Occipital lobe (tissue), 3 donors: ENCODE measurements at places on chromosomes 3 and 15. TPM values are rescaled to one million over a fixed set of nuclear protein-coding genes. Genes with fewer than 3 reads are reported as not detected.

- DNase-seq, result no peak
Measured at GRCh38 chr15:63712828-63713520, 115.8 kb downstream of the FBXL22 start.

- no peak for DNase-seq
Measured at GRCh38 chr3:58346368-58346767, 13.7 kb downstream of the PXK start.

DNA sequence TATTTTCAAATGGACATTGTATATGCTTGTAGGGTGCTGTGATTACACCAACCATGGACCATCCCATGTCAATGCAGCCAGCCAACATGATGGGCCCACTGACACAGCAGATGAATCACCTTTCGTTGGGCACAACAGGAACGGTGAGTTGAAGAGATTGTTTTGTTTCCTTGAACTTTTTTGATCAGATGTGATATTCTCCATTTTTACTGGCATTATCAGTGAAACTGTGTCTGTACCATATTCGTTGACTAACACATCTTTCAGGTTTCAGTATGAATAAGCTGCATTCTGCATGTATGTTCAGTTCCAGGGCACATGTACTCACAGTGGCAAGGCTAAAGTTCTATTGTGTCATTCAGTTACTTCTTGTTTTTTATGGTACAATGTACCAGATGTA is 655.2 kb downstream of the RBMS3 start:
- DNase-seq, result no peak

DNA sequence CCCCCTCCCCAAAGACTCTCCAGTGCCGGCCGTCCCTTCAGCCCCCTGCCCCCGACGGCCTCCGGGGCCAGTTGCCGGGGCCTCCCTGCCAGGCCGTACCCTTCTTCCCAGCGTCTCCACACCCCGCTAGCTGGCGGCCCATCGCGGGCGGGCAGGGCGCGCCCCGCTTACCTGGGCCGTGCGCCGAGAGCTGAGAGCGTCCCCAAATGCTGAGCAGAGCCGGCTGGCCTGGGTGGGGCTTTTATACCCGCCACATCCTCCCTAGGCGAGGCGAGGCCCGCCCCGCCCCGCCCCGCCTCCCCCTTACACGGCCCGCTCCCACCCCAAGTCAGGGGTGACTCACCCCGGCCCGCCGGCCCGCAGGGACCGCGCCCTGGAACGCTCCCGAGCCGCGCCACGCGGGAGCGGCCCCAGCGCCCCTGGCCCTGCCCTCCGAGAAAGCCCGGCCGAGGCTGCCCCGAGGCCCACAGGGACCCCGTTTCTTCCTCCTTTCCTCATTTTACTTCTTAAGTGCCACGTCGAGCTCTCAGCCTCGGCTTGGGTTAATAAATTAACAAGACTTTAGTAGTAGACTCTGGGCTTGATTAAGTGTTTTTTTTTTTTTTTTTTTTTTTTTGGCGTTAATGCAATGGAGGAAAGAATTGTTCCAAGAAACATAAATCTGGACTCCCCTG is at the start of gene ANXA2:
Gene ANXA2 (minus strand): TSS at position 215 of the 674 bp plus-strand sequence. CDS start 11,911 bp downstream, outside the sequence.
- no peak for DNase-seq

GRCh38 chr3:150144191-150144708 is 173.6 kb upstream of the PFN2 start:
- DNase-seq, result no peak

DNA sequence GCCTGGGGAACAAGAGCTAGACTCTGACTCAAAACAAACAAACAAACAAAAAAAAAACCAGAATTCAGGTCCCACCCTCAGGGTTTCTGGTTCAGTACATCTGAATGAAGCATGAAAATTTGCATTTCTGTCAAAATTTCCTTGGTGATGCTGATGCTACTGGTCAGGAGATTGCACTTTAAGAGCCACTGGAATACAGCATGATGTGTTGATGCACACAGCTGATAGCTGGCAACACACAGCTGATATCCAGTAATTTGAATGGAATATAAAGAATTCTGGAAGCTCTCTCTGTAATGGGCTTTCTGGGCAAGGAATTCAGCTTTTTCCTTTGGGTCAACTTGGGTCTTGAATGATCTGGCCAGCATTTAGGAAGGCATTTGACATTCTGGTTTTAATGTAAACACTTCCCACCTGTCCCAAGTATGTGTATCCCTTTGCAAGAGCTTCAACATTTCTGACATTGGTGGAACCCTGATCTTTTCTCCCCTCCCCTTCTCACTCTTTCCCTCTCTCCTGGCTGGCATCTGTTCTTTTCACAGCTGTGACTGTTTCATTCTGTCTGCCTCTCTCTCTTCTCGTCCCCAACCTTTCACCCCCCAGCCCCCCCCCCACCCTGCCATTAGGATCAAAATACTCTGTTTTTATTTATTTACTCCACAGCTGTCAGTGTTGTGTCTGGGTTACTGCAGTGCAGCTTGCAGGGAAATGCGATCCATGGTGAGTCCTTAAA is 189.5 kb downstream of the TPRG1 start:
- DNase-seq, result no peak

- no peak for DNase-seq
Measured at GRCh38 chr15:90451053-90451850, 63.2 kb downstream of the IQGAP1 start.

GRCh38 chr3:120419797-120420196 is 31.0 kb downstream of the FSTL1 start:
- DNase-seq, result peak; percentile 15

DNA sequence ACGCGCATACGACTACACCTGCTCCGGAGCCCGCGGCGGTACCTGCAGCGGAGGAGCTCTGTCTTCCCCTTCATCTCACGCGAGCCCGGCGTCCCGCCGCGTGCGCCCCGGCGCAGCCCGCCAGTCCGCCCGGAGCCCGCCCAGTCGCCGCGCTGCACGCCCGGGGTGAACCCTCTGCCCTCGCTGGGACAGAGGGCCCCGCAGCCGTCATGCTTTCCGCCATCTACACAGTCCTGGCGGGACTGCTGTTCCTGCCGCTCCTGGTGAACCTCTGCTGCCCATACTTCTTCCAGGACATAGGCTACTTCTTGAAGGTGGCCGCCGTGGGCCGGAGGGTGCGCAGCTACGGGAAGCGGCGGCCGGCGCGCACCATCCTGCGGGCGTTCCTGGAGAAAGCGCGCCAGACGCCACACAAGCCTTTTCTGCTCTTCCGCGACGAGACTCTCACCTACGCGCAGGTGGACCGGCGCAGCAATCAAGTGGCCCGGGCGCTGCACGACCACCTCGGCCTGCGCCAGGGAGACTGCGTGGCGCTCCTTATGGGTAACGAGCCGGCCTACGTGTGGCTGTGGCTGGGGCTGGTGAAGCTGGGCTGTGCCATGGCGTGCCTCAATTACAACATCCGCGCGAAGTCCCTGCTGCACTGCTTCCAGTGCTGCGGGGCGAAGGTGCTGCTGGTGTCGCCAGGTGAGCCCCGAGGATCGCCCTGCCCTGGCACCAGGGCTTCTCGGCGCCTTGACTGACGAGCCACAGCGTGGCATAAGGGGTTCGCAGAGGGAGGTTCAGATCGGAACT is 420 bp downstream of the SLC27A2 start:
- no peak for DNase-seq

DNA sequence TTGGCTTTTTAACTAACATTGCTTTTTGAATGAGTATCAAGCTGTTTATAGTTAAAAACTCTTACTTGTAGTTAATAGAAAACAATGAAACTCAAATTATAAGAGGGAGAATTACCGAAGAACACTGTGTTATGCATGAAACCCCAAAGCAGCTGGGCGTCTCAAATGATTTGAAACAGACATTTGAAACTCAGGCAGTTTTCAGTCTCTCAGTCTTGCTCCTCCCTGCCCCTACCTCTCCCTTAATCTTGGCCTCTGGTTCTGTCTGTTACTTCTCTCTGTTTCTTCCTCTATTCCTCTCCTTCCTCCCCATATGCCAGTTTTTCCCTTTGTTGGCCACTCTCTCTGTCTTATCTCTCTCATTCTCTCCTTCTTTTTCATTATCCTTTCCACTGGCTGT is 118.3 kb upstream of the SYNPR start:
- DNase-seq, result no peak

- DNase-seq, result peak; percentile 67
Measured at GRCh38 chr15:81049835-81050234, 49.1 kb downstream of the TLNRD1 start.

The CCR9 gene
- 0.16 TPM for total RNA-seq

The SLC7A14 gene
- 7.0 TPM for total RNA-seq

The STIMATE gene
- 9.2 TPM for total RNA-seq
